ENCODE measurements at places on chromosomes 2 and 18.

DNA sequence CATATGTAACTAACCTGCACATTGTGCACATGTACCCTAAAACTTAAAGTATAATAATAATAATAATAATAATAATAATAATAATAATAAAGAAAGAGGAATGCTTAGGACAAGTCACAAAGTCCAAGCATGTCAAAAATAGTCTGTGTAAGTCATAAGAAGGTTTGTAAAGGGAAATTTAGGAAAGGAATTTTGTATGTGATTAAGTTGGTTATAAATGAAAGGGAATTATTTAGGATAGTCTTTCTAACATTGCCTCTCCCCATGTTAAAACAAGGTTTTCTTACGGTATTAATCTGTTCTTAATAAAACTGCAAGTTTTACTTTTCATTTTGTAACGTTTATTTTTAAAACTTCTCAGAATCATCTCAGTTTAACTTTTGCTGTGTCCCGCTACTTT, 62.8 kb downstream of the SESTD1 start:
- peak; percentile 5 for DNase-seq

GRCh38 chr2:167783261-167784083, 463.9 kb downstream of the STK39 start:
- peak; percentile 42 for DNase-seq

- DNase-seq: no peak
Observed at GRCh38 chr2:241925821-241926441, 56.4 kb downstream of the RTP5 start.

DNA sequence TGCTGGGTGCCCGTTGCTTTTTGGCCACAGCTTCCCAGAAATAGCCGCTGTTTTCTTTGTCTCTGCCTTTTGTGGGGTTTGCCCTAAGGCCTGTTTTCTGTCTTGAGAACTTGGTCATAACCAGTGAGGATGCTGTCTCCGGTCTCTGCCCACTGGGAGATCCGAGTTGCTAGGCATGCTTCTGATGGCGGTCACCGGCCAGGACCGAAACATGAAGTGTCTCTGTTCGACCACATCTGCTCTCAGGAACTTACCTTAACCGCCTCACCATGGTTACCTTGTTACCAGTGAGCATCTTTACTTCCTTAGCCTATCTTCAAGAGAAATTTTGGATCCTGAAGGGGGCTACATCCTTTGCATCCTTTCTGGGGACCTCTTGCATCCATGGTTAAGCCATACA, 91.9 kb downstream of the RTP5 start:
- no peak for DNase-seq

GRCh38 chr18:26867471-26867870, 2.0 kb upstream of the AQP4 start:
- DNase-seq: no peak

All from retinal pigment epithelial cell (primary cell).